ENCODE measurements at places on chromosomes 3 and 15.

DNA sequence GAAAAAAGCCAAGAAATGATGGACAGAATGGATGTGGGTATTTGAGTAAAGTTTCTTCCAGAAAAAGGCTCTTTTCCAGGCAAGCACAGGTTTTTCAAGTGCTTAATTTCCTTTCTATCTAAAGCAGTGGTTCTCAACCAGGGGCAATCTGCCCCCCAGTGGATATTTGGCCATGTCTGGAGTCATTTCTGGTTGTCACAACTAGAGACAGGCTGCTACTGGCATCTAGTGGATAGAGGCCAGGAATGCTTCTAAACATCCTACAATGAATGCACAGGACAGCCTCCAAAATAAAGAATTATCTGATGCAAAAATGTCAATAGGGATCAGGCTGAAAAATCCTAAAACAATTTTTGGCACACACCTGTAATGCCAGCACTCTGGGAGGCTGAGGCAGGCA, 23.9 kb downstream of the SEC22C start:
- no peak for DNase-seq

GRCh38 chr3:87361271-87361670, 84.9 kb upstream of the POU1F1 start:
- DNase-seq, result no peak

DNA sequence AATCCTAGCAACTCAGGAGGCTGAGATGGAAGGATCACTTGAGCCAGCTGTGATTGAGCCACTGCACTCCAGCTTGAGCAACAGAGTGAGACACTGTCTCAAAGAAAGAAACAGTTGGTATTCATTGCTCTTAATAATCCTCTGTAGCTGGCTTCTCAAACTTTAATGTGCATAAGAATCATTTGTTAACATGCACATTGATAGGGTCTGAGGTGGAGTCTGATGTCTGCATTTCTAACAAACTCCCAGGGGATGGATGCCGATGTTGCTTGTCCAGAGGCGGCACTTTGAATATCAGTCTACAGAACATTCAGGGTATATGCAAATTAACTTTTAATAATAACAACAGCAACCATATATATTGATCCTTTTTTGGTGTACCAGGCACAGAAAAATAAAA, 39.9 kb downstream of the NKIRAS1 start:
- no peak for DNase-seq

- DNase-seq, result no peak
Measured at GRCh38 chr3:171470714-171471227, 10.6 kb upstream of the TNIK start.

GRCh38 chr3:149620291-149621020, 37.4 kb downstream of the WWTR1 start:
- DNase-seq, result no peak

- DNase-seq, result no peak
Measured at GRCh38 chr15:100526027-100526481, 2.7 kb downstream of the CERS3 start.

DNA sequence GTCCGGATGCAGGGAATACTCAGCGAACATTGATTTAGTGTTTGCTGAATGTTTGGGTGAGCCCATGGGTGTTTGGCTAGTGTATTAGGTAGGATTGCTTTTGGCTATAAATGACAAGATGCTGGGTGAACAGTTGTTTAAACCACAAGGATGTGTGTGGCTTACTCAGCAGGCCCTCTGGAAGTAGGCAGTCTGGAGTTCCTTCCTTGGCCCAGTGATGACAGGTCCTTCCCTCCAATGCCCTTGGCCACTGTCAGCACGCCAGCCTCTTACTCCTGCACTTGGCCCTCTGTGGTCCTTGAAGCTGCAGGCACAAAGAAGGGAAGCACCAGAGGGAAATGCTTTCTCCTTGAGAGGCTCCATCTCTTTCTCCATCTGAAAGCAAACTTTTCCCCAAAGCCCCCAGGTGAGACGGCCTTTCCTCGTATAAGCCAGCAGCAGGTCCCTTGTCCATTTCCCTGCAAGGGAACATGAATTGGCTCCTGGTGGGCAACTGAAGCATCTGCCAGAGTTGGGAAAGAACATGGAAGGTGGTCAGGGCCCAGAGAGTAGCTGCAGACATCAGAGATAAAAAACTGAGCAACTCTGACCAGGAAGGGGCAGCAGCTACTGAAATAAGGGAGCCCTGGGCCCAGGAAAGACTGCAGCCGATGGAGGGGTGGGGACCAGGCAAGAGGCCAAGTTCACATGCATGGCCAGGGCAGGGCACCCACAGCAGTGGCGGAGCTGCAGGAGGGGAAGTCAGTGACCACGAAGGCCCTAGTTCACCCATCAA, 105.0 kb downstream of the TPRA1 start:
- DNase-seq, result no peak

GRCh38 chr3:124962403-124962940, 27.9 kb upstream of the MUC13 start:
- DNase-seq, result no peak

DNA sequence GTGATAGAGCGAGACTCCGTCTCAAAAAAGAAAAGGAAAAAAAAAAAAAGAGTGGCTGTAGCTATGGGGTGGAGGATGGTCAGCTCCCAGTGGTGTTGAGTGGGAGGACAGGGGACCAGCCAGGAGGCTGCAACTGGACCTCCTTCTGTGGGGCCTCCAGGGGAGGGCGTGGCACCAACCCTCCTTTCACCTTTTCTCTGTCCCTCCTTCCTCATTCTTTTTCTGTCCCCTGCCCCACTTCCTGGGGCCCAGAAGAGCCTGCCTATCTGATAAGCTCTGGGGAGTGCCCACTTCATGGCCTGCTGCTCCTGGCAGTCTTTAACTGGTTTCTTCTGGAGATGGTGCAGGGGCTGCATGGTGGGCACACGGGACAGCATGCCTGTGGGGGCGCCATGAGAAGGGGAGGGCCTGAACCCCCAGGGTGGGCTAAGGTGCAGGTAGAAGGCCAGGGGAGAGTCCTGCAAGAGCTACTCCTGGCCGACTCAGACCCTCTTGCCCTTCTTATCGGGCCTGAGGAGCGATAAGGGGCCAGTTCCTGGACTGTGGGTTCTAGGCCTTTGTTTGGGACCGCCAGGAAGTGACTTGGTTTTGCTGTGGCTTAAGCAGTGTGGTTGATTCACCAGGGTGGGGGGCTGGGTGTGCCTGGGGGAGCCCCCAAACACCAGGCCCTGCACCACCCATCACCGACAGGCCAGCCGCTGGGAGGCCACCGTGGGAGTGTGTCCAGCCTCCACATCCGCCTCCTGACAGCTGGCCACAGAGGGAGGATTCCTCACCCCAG, 49.4 kb upstream of the FLNB start:
- DNase-seq, result no peak

DNA sequence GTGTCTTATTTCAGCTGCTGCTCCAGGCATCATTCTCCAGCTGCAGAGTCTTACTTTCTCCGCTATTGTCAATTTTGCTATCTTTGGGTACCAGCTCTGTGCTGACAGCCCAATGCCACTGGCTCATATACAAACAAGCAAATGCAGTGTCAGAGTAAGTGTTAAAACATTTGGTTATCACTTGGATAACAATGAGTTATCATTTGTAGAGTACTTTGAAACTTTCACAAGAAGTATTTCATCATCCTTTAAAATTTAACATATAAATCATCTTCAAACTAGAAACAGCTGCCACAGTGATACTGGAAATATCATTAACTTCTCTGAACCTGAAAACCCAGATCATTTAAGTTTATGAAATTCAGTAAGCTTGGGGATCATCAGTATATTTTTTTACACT, 13.8 kb downstream of the TSPAN3 start:
- no peak for DNase-seq

Measured in cortex of kidney (tissue), 1 donor.